Cortex of kidney (tissue), 1 donor: ENCODE measurements at places on chromosomes 3 and 15.

- no peak for DNase-seq
Observed at GRCh38 chr15:93929375-93930094, 301.8 kb upstream of the MCTP2 start.

DNA sequence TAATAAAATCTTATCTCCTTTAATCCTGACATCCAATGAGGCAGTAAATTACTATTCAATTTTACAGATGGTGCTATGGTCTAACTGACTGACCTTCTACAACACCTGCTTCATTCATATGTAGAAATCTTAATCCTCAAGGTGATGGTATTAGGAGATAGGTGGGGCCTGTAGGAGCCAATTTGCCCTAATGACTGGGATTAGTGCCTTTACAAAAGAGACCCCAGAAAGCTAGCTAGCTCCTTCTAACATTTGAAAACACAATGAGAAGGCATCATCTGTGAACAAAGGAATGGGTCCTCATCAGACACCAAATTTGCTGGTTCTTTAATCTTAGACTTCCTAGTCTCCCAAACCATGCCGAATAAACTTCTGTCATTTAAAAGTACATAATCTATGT, 137.4 kb upstream of the UBP1 start:
- no peak for DNase-seq

- no peak for DNase-seq
Observed at GRCh38 chr15:74823324-74823723, 3.1 kb upstream of the CPLX3 start.

DNA sequence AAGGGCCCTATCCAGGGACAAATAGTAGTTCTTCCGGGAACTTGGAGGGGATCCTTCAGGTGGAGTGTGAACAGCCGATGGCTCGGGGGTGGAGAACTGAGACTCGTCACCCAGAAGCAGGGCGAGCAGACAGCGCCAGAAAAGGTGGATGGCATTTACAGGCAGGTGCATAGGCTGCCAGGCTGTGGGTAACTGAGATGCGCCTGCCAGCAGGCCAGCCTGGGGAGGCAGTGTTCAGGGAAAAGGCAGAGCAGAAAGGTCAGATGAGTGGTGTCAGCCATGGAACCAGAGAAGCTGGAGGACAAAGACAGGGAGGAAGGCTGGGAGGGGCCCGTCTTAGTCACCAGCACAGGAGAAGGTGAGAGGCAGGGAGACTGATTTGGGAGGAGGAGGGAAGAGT, 53.0 kb upstream of the SEC22A start:
- no peak for DNase-seq

- no peak for DNase-seq
Observed at GRCh38 chr15:99621767-99622166, 56.0 kb downstream of the MEF2A start.

- DNase-seq: no peak
Observed at GRCh38 chr3:179801263-179801662, 148.4 kb downstream of the USP13 start.

GRCh38 chr3:126991366-126992200, 8.7 kb downstream of the PLXNA1 start:
- DNase-seq: no peak

DNA sequence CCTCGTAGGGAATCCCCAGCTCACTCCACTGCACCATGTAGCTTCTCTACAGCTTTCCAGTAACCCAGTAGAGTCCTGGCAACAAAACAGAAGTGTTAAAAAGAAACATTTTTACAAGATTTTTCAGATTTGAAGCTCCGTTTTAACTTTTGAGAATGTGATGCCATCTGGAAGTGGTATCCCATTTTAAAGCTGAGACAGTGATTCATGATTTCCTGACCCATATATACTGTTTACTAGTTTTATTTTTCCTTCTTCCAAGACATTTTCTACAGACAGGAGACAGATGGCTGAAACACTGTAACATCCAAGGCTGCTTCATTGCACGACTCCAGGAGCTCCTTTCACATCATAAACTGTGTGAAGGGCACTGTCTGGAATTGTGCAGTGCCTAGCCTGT, 30.3 kb upstream of the KCNAB1 start:
- no peak for DNase-seq

- DNase-seq: no peak
Observed at GRCh38 chr15:63107895-63108546, 13.6 kb upstream of the LACTB start.

GRCh38 chr15:60371175-60372051, 26.4 kb downstream of the ANXA2 start:
- DNase-seq: no peak

GRCh38 chr15:85289677-85290365, 90.6 kb upstream of the AKAP13 start:
- DNase-seq: no peak

GRCh38 chr15:49706805-49707204, 86.0 kb downstream of the DTWD1 start:
- no peak for DNase-seq

- no peak for DNase-seq
Observed at GRCh38 chr15:60005352-60006202, 1.5 kb downstream of the FOXB1 start.

DNA sequence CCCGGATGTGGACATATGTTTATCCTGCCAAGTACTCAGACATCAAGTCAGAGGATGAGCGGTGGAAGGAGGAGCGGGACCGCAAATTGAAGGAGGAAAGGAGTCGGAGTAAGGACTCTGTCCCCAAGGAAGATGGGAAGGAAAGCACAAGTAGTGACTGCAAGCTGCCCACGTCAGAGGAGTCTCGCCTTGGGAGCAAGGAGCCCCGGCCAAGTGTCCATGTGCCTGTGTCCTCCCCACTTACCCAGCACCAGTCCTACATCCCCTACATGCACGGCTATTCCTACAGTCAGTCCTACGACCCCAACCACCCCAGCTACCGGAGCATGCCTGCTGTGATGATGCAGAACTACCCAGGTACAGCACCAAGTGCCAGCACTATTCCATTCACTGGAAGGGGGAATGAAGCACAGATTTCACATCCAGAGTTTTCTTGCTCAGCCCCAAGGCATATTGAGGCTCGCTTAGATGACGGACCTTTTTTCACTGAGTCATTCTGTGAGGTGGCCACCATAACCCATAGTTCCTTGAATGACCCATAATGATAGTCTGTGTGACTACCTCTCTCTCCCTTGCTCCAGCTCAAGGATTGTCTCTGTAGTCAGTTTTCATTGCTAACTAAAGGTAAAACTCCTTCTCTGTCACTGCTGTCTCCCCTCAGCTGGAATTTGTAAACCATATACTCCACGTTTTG, 97.1 kb downstream of the RBPMS2 start:
- no peak for DNase-seq
